HAP-1 (cell line): ENCODE measurements at places on chromosomes 4 and X.

GRCh38 chr4:145251391-145251790 is 71.0 kb upstream of the OTUD4 start:
- DNase-seq, result no peak

DNA sequence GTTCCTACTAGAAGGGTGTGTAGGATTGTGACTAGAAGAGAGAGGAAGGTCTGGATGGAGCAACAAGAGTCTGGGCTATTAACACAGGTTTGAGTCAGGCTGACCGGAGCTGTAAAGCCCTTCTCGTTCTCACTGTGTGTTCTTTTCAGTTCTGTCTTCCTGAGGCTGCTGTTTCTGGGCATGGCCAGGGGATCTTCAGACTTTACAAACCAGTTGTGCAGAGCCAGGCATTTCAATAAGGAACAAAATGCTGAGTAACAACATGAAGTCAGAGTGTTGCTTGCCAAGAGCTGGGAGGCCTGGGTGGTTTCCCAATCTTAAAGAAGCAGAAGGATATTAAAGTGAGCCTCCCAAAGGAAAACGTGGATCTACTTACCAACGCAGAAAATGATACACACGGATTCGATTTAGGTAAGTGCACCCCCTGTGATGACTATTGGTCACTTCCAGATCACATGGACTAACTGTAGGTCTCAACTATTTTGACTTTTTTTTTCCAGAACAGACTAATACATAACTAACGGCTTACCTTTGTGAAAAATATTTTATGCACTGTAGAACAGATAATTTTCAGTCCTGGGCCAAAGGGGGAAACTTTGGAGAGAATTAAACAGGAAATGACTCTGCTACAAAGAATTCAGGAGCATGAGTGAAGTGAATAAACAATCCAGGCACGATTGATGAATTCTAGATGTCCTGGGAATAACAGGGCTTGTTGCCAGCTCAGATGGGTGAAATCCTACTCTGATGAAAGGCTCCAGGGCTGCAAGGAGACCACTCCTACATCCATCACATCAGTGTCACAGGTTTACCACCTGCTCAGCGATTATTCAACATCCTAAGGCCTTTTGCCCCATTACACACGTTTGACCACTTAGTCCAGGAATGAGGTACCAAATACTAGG is 94.5 kb downstream of the ANXA3 start:
- no peak for DNase-seq

DNA sequence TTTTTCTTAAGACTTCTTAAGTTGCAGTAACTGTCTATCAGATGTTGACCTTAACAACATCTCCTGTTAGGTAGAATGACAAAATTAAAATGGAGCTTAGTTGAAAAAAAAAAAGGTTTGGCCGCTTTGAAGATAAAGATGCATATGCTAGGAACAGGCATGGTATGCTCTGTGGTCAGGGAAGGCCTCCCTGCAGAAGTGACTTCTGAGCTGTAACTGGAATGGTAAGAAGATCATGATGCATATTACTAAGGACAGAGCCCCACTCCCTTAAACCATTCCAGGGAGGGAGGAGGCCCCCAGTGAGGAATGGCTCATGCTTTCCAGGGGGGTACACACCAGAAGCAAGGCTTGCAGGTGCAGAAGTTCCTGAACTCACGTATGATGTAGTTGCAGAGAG is 43.7 kb downstream of the PDLIM5 start:
- no peak for DNase-seq

DNA sequence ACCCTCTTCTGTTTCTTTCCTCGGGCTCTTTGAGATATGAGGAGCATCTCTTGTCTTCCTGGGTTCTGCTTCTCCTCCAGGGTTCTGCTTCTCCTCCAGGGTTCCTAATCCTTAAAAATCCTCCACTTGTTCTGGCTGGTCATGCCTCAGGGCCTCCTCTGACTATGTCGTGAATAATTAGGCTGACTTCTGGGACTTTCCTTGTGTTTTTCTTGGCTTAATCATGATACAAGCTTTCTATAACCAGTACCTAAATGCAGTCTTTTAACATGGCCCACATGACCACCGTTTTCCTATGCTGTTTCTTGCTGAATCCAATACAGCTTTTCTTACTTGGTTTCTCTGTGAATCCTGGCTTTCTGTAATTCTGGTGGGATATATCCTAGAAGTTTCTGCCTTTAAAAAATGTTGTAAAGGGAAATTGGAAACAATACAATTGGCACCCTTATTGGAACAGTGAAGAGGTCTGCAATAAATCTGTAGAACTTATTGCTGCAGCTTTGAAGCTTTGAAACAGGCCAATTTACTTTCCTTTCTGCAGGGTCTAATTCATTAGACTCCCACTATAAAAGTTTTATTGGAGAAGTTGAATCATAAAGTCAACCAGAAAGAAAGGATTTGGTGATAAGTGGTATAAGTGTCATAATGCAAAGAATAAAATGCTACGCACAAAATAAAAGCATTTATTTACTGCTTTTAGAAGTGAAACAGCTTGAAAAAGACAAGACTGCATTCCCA is 213.1 kb downstream of the UGT8 start:
- no peak for DNase-seq

GRCh38 chr4:79362626-79363025 is 36.8 kb upstream of the NAA11 start:
- no peak for DNase-seq

- no peak for DNase-seq
Measured at GRCh38 chr4:37973441-37973840, 13.2 kb downstream of the PTTG2 start.

GRCh38 chr4:155690044-155690837 is 23.6 kb downstream of the GUCY1A1 start:
- DNase-seq, result no peak

- no peak for DNase-seq
Measured at GRCh38 chr4:52751487-52751911, 274 bp upstream of the ERVMER34-1 start.

DNA sequence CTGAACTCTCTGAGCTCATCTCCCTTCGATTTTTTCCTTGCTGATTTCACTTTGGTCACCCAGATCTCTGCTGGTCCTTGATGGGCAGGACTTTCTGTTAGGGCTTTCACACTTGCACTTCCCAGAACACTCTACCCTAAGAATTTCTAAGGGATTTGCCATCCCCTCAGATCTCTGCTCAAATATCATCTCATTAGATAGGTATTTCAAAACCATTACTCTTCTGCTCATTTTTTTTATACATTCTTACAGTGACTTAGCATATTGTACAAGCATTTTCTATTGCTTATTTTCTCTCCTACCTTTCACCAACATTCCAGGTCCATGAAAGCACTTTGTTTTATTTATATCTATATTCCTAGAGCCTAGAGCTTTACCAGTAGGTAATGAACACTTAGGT is 913.3 kb downstream of the PDHA2 start:
- DNase-seq, result no peak

DNA sequence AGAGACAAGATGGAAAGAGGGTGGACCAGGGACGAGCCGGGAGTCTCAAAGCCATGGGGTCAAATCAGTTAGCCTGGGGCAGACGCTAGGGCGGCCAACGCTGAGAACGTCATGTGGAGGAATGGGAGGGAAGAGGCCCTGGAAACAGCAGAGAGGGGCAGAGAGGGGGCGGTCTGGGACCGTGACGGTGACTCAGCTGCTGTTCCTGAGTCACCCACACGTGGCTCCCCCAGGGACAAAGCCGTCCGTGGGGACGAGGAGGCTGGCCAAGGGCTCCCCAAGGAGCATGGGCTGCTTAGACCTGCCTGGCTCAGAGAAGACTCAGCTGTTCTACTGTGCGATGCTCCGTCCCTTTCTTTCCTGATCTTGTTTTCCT is 108.4 kb upstream of the LRPAP1 start:
- no peak for DNase-seq

- no peak for DNase-seq
Measured at GRCh38 chrX:133702230-133702629, 283.2 kb downstream of the GPC3 start.

GRCh38 chrX:56766554-56767347 is 37.7 kb downstream of the NBDY start:
- DNase-seq, result no peak

DNA sequence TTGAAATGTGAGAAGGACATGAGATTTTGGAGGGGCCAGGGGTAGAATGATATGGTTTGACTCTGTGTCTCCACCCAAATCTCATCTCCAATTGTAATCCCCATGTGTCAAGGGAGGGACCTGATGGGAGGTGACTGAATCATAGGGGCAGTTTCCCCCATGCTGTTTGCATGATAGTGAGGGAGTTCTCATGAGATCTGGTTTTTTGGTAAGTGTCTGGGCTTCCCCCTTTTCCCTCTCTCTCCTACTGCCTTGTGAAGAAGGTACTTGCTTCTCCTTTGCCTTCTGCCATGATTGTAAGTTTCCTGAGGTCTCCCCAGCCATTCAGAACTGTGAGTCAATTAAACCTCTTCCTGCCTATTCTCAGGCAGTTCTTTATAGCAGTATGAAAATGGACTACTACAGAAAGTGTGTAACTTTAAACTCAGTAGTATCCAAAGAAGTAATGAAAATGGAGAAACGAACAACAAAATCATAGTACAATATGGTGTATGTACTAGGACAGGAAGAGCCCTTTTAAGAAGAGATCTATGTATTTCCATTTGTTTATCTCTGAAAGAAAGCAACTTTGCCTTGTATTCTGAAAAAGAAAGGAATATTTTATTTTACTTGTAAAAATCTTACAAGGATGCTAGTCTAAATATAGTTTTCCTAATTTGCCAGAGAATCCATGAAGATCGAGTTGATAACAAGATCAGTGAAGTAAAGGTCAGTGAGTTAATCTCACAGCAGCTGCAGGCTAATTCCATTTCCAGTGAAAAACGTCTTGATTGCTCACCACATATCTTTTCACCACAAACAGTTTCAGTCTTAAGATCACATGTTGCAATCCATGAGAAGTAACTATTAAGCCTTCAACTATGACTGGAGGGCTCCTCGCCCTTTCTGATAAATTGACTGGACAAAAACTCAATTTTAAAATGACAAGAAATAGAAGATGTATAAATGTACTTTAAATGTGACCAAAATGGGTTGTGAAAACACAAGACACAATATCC is 20.5 kb downstream of the PKD2 start:
- no peak for DNase-seq

DNA sequence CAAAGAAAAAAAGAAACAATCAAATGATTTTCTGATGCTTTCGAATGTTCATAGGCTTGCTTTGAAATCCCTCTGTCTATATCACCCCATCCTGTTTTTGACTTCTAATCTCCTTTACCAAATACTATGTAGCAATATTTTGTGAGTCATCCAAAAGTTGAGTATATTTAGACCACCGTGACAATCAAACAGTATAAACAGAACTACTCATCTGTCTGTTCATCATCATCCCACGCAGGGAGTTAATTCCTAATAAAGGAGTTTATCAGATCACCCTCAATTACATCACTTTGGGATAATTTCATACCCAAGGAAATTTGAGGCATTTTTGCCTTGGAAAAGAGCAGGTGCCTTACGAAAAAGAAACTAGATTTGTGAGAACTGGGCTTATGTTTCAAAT is 212.9 kb downstream of the CBR4 start:
- DNase-seq, result no peak

DNA sequence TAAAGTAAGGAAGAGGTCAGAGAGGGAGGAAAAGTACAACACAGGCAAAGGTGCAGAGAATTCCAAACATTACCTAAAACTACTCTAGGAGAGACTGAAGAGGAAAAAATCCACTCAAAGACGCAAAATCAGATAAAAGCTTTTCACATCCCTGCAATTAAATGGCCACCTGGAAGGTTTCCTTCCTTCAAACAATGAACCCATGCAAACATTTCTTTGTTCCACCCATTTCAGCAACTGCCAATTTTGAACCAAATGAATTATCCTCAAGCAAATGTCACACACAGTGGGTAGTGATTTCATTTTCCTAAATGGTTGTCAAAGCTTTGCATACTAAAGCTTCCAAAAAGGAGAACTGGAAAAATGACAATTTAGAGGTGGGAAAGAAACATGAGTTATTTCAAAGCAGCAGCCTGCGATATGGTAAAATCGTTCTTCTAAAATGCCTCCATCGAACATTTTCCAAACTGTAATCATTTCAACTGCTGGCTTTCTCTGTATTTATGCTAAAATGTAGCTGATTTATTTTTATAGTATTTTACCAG is 45.0 kb downstream of the APBB2 start:
- DNase-seq, result no peak

DNA sequence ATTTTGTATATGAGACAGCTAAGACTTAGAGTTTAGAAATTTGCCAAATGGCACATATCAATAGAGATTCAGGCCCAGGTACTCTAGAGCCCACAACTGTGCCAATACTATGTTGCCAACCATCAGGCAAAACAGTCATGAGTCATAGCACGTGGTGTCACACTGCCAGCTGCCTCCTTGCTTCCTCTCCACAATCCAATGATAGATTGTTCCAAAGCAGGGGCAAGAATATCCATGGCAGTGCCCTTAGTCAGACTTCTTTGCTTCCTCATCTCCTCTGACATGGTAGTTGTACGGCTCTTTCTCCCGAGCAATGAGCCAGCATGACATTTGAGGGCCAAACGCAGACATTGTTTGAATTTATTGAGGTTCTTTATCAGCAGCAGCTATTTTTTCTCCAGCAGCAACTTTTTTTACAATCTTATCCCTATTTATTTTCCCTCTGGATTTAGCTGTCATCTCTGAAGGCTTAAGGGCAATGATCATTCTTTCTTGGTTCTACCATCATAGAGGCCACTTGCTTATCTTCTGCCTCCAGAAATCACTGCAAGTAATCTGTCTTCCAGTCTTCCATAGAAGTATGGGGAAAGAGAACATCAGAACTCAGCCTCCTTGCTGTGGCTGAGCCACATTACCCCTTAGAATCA is 169.7 kb downstream of the COL4A6 start:
- no peak for DNase-seq

DNA sequence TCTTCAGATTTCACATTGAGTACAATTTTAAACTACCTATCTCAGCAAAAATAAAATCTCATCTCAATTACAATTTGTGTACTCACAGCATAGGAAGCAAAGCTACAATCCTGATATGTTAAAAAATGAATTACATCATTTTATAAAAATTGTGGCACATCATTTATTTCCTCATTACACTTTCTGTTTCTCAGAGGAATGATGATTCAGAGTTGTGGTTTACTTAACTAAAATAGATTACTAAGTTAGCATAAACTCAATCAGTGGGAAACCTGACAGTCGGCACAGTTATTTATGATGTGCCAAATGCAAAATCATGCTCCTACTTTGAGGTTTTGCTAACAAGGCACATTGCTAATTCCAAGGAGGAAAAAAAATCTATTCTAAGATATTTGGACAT is 325.0 kb downstream of the FBXO8 start:
- no peak for DNase-seq

DNA sequence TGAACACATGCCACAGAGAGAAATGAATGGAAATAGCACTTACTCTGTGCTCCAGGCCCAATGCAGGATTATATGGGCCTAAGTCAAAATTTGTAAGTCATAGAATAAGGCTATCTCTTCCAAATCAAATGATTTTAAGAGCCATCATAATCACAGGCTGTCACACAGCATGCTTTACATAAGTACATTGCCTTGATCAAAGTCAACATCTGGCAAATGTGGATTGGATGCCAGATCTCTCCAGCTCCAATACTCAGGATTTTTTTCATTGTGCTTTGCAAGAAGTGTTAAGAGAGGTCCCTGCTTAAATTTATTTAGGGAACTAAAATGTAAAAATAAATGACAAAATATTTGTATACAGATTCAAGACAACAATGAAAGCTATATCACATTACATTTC is 299.9 kb downstream of the PRDM5 start:
- DNase-seq, result no peak
